NCI-H2029 (cell line): ENCODE measurements at places on chromosomes 6 and 20.
A peak's percentile ranks its signal among the peaks of the same experiment; 100 is the strongest.

- DNase-seq, result no peak
Measured at GRCh38 chr20:1391640-1392442, 1.0 kb downstream of the FKBP1A start.

- DNase-seq, result no peak
Measured at GRCh38 chr6:44034391-44034861, 92.8 kb downstream of the MRPL14 start.

DNA sequence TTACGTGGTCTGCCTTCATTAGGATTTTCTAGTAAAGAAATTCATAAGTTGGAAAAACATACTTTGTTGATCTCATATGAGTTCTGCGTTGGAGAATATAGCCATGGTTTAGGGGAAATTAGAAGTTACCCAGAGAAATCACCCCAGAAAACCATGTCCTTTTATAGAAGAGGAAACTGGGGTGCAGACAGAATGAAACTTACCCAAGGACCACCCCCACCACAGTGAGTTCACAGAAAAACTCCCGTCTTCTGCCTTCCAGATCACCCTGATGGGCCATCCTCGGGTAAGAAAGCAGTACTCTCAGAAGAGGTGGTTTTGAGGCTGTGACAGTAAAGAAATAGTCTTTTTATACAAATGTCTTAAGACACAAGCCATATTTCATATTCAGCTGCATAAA is 25.1 kb upstream of the MAFB start:
- DNase-seq, result no peak

- no peak for DNase-seq
Measured at GRCh38 chr20:46350201-46350985, 42.1 kb upstream of the CDH22 start.

GRCh38 chr6:52493669-52494068 is 73.5 kb downstream of the EFHC1 start:
- no peak for DNase-seq

DNA sequence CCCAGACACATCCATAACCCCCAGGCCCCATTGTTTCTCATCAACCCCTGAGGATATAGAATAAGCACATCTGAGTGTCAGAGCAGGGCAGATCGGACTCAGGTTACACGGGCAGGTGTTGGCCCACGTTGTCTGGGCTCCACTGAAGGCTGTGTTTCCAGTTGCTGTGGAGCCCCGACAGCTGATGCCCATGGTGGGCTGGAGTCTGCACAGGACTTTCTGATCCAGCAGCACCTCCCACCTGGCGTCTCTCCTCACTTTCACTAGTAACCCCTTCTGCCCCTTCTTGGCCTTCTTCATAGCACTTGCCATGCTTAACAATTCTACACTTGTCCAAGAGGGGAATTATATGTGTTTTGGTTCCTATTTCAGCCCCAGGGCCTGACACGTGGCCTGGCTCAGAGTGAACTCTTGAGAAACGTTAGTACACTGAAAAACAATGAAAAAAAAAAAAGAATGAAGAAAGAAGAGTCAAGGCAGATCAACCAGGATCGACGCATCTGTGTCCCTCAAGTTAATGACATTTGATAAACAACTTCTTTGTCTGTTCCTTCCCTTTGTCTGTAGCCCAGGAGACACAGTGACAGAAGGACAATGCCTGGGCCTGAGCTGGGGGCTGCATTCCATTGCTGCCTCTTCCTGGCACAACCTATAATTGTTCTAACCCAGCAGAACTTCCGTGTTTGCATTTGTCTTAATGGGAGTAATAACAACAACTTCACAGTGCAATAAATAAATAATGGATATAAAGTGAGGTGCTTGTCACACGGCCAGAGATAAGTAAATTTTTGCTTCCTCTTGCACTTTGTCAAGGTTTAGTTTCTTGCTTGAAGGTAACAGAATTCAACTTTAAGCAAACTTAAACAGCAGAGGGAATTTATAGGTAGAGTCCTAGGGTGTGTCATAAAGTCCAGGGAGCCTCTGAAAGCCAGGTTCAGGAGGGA is 224.2 kb upstream of the SSTR4 start:
- peak; percentile 39 for DNase-seq

- no peak for DNase-seq
Measured at GRCh38 chr6:116084284-116084683, 16.4 kb upstream of the NT5DC1 start.

DNA sequence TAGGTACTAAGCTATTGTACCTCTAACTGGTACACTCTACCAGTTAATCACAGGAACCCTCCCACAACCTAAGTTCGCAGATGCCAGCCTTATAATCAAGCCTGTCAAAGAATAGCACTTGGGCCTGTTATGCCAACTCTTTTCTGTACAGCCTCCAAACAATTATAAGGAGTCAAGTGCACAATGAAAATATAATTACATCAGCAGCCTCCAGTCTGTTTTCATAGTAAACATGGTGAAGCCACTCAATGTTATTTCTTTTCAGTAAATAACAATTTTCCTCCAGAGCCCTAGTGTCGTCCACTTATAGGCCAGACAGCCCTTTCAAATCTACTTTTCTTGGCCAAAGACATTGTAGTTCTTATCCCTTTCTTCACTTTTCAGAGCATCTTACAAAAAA is 82.7 kb upstream of the CARMIL1 start:
- DNase-seq, result peak; percentile 66

DNA sequence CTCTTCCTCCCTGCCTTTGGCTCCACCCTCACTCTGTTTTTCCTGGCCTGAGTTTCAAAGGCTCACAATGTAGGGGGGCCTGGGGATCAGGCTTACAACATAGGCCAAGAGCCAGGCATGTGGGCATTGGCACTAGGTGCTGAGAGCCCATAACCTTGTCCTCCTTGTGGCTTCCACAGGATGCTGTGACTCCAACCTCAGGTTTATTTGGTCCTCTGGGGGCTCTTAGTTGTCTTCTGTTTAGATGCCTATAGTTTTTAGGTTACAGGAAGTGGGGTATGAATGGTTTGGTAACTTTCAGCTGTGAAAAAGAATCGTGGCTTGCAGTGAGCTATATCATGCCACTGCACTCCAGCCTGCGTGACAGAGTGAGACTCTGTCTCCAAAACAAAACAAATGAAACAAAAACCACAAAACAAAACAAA is 25.6 kb downstream of the MMP24 start:
- no peak for DNase-seq

DNA sequence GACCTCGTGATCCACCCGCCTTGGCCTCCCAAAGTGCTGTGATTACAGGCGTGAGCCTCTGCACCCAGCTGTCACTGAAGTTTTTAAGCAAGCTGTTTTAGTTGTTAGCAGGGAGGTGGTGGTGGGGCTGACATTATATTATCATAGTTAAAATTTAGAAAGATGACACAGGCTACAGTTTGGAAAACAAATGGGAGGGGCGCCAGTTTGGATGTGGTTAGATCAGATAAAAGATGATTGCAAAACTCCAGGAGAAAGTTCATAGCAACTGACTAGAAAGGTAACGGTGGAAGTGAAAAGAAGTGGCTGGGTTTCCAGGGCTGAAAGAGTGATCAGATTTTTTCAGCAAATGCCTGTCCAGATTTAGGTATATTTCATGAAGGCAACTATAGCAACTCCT is 311.9 kb upstream of the CITED2 start:
- DNase-seq, result no peak

- no peak for DNase-seq
Measured at GRCh38 chr6:18792866-18793265, 405.7 kb downstream of the RNF144B start.

DNA sequence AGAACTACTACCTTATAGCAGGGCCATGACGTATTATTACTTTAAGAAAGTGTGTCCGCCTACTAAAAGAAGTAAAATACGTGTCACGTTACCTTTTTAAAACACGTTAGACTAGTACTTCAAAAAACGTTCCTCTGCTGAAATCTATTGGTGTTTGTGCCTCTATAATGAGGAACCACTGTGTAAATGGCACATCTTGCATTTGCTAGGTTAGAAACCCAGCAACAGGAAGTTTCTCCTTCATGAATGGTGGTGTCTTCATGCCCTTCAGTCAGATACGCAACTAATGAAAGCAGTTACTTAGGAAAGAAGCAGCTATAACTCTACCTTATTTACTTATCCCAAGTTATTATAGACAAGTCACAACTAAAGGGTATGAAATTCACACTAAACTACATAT is 343.5 kb downstream of the RNGTT start:
- DNase-seq, result no peak
